Kidney (tissue), 22 donors: ENCODE measurements at places on chromosomes 5 and 9. TPM values are rescaled to one million over a fixed set of nuclear protein-coding genes. Genes with fewer than 3 reads are reported as not detected.

Gene ABLIM3
- total RNA-seq = 21.7 TPM

Gene GABBR2
- 0.06 TPM for total RNA-seq

Gene PTAR1
- total RNA-seq = 61.4 TPM

Gene NOTCH1
- total RNA-seq = 77.2 TPM

Gene LCN1
- not detected for total RNA-seq

GRCh38 chr5:117095346-117096332, 521.0 kb upstream of the SEMA6A start:
- no peaks in the 10 kb centered on the region for H3K36me3 ChIP-seq
- H3K27ac ChIP-seq = no peak overlapping the region
- H3K4me1 ChIP-seq = no peaks in the 10 kb centered on the region
- no peaks in the 10 kb centered on the region for H3K27me3 ChIP-seq
- no peak for DNase-seq

- H3K4me1 ChIP-seq = no peaks in the 10 kb centered on the region
- H3K36me3 ChIP-seq = no peaks in the 10 kb centered on the region
Measured at GRCh38 chr5:126695091-126695490, 81.8 kb upstream of the LMNB1 start.

DNA sequence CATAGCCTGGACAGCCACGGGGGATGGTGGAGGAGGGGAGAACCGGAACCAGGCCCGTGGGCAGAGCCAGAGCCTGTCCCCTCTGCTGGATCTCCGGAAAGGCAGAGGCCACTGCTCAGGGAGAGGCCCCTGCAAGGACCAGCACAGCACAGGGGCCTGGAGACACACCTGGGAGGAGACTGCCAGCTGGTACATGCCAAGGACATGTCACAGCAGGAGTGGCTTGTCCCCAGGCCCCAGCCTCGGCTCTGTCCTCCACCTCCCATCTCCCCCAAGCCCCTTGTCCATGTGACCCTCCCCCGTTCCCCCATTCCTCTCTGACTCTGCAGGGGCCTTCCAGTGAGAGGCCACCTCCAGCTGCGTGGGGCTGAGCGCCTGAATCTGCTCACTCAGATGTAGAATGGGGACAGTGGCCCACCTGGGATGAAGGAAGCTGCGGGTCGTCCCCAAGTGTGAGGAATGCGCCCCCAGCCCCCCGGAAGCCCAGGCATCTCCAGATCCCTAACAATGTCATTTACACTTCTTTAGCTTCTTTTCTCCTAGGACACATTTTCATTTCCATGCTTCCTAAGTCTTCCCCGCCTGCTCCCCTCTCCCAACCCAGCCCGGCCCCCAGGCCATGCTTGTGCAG, 349.6 kb upstream of the IRX2 start:
- no peak for DNase-seq
- H3K27ac ChIP-seq = no peak overlapping the region
- no peak overlapping the region for H3K4me3 ChIP-seq
- H3K36me3 ChIP-seq = no peaks in the 10 kb centered on the region
- peaks cover 16% of the 10 kb centered on the region for H3K27me3 ChIP-seq

- no peaks in the 10 kb centered on the region for H3K27me3 ChIP-seq
- H3K36me3 ChIP-seq = no peaks in the 10 kb centered on the region
- no peaks in the 10 kb centered on the region for H3K4me1 ChIP-seq
- peak; percentile 34 for DNase-seq
- H3K4me3 ChIP-seq = no peak overlapping the region
Measured at GRCh38 chr5:121870489-121870888, 18.8 kb downstream of the FTMT start.

- no peak overlapping the region for H3K4me3 ChIP-seq
- no peaks in the 10 kb centered on the region for H3K27me3 ChIP-seq
- DNase-seq = no peak
- peaks cover 41% of the 10 kb centered on the region for H3K36me3 ChIP-seq
- H3K27ac ChIP-seq = no peak overlapping the region
Measured at GRCh38 chr9:34097865-34098264, 28.6 kb downstream of the DCAF12 start.

DNA sequence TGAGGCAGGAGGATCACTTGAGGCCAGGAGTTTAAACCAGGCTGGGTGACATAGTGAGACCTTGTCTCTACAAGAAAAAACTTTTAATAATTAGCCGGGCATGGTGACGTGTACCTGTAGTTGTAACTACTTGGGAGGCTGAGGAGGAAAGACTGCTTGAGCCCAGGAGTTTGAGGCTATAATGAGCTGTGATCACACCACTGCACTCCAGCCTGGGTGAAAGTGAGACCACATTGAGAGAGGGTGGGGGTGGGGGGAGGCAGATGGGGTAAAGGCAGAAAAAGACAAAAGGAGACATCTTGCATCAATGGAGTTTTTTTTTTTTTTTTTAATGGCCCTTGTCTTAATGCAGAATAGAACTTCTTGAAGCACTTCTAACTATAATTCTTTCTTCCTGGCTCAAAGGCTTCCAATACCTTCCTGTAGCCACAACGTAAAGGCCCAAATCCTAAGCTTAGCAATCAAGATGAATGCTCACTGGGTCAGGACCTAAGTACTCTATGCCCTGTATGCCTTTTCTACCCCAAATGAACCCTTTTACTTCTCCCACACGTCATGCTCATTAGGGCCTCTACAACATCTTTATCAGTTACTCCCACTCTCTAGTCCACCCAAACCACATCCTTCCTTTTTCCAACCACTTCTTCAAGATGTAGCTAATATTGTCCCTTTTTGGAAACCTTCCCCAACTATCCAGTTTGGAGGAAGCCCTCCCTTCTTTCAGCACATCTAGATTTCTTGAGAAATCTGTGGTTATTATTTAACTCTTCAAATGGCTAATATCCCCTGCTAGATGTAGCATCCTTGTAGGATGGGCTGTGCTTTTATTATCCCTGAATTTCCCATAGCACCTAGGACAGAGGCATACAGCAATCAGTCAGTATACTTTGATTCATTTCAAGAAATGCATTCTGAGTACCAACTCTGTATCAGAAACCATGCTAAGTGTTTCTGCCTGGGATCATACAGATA, 40.8 kb downstream of the CSF2 start:
- no peak overlapping the region for H3K27ac ChIP-seq
- no peaks in the 10 kb centered on the region for H3K36me3 ChIP-seq
- no peak for DNase-seq
- H3K4me3 ChIP-seq = no peak overlapping the region
- H3K4me1 ChIP-seq = no peaks in the 10 kb centered on the region

GRCh38 chr5:172049226-172049796, 42.9 kb upstream of the FBXW11 start:
- H3K27ac ChIP-seq = no peak overlapping the region
- H3K4me1 ChIP-seq = peaks cover 4% of the 10 kb centered on the region
- DNase-seq = no peak
- no peaks in the 10 kb centered on the region for H3K36me3 ChIP-seq

DNA sequence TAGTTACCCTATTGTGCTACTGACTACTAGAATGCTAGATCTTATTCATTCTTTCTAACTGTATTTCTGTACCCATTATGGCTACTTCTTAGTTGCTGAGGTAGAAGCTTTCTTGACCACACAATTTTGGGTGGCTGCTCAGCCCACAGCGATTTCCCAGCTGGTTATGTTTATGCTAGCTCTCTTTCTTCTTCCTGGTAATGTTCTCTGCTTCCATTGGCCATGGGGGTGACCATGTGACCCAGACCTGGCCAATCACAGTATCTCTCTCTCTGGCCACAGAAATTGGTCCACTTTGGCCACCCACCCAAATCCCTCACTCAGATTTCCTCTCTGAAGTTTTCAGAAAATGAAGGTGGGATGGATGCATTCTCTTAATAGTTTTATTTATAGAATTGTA, 427.9 kb upstream of the CLINT1 start:
- H3K4me3 ChIP-seq = no peak overlapping the region
- H3K27me3 ChIP-seq = no peaks in the 10 kb centered on the region
- H3K27ac ChIP-seq = no peak overlapping the region

- H3K4me1 ChIP-seq = no peaks in the 10 kb centered on the region
- no peak overlapping the region for H3K27ac ChIP-seq
- H3K36me3 ChIP-seq = no peaks in the 10 kb centered on the region
- no peaks in the 10 kb centered on the region for H3K27me3 ChIP-seq
- H3K4me3 ChIP-seq = no peak overlapping the region
Measured at GRCh38 chr9:101117161-101117560, 88.6 kb downstream of the PLPPR1 start.

DNA sequence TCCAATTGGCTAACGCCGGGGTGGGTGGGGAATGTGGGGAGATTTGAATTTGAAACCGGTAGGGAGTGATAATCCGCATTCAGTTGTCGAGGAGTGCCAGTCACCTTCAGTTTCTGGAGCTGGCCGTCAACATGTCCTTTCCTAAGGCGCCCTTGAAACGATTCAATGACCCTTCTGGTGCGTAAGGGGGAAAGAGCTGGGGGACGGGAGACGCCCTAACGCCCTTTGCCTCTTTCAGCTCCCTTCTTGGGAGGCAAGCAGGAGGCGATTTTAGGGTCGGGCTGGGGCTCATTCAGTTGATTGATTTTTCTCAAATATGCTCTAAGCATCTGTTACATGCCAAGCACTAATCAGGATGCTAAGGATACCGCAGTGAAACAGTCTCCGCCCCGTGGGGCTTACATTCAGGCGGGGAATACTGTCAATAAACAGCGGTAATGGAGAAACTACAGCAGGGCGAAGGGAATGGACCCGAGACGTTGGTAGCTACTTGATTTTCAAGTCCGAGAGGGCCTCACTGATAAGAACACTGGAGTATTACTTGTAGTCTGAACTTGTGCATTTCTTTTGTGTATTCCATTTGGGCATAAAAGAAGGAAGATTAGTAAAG, at the start of gene HMMR:
Gene HMMR, plus strand, starts transcription at position 71 of the 610 bp plus-strand sequence. Its CDS starts 61 bp downstream, at position 132.
- H3K36me3 ChIP-seq = no peaks in the 10 kb centered on the region
- H3K27me3 ChIP-seq = no peaks in the 10 kb centered on the region
- H3K4me3 ChIP-seq = peak within 1 kb of the TSS; percentile 100
- H3K4me1 ChIP-seq = peaks cover 5% of the 10 kb centered on the region
- H3K27ac ChIP-seq = peak within 1 kb of the TSS; percentile 100
- DNase-seq = no peak

DNA sequence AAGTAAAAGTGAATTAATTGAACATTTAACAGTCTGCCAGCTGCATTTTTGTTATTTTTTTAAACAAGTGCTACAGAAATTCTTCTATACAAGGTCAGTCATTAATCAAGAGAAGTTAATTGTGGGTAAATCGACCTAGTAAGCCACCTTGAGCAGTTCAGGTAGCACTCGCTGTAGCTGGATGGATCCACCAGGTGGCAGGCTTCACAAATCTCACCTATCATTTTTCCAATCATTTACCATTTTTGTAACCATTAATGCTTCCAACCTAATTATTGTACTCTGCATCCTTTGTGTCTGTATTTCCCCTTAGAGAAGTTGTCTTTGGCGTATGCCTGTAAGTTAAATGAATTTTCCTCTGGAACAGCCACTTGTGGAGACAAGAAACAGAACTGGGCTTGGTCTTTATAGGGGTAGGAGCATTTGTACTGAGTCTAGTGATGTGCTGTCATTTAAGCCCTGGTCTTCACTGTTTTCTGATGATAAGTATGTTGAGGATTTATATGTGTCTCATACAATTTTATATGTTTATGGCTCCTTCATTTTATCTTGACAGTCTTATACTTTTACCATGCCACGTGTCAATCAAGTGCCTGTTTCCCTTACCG, 39.5 kb downstream of the CD180 start:
- H3K36me3 ChIP-seq = peaks cover 14% of the 10 kb centered on the region
- no peak overlapping the region for H3K4me3 ChIP-seq
- DNase-seq = peak; percentile 38
- no peaks in the 10 kb centered on the region for H3K27me3 ChIP-seq
- H3K27ac ChIP-seq = no peak overlapping the region

DNA sequence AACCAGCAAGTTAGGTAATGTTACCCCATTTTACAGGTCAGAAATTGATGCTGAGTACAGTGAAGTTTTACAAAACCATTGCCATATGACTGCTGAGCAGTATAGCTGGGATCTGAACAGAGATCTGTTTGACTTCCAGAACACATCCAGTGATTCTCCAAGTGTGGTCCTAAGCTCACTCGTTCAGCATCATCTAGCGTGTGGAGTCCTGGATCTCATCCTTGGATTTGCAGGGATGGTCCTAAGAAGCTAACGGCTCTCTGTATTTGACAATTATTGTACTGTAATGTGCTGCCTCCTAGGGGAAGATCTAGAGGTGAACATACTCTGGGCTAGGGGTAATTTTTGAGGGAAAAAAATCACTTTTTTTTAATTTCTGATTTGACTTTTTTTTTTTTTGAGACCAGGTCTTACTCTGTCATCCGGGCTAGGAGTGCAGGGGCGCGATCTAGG, 1.4 kb downstream of the SLC26A2 start:
- no peak overlapping the region for H3K4me3 ChIP-seq
- peaks cover 11% of the 10 kb centered on the region for H3K4me1 ChIP-seq
- no peaks in the 10 kb centered on the region for H3K36me3 ChIP-seq

DNA sequence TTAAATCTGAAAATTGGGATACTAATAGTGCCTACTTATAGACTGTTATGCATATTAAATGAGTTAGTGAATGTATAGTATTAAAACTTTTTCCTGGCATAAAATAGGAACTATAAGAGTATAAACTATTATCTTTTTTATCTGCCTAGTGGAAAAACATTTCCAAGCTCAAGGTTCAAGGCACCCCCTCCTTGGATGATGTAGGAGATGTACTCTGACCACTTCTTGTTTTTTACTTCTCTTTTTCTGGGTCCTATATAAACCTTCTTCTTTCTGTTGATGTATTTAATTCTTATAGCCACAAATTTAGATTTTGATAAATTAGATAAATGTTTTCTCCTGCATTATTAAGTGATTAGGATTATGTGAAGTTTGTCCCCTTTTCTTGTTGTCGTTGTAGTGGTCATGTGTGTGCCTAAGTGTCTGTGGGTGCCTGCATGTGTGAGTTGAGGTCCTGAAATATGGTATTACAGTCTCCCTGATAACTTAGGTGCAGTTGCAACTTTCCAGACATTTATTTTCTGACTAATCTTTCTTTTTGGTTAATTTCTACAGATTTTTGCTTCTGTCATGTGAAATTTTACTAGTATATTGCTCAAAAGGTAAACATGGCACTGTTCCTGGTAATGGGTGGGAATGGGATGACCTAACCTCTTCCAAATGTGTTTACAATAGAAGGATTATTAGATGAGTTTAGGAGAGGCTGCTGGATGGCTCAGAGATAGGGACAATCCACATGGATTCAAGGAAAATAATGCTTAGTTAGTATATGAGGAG, 160.8 kb upstream of the CDKN2B start:
- no peak overlapping the region for H3K27ac ChIP-seq
- H3K4me3 ChIP-seq = no peak overlapping the region
- no peaks in the 10 kb centered on the region for H3K27me3 ChIP-seq
- no peaks in the 10 kb centered on the region for H3K36me3 ChIP-seq

DNA sequence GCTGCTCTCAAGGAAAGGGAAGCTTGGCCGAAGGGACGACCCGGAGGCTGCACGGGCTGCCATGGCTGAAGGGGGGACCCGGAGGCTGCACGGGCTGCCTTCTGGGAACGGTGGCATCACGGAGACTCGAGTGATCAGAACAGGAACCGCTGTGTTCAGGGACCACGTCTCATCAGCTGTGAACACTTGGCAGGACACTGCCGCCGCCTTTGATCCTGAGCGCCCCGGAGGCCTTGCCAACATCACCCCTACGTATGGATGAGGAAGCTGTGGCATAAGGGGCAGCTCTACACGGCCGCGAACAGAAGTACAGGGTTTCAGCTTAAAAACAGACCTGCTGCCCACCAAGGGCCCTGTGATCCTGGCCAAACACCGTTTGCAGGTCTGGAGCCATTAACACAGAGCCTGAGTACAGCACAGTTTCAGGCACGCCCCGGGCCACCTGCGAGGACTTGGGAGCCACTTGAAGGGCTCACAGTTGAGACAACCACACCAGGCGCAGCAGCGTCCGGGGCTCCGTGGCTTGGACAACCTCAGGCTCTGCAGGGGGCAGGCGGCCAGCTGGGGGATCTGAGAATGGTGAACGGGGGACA, 23.9 kb upstream of the TERT start:
- no peaks in the 10 kb centered on the region for H3K27me3 ChIP-seq
- no peak overlapping the region for H3K27ac ChIP-seq
- H3K4me3 ChIP-seq = no peak overlapping the region
- peaks cover 5% of the 10 kb centered on the region for H3K4me1 ChIP-seq

- H3K36me3 ChIP-seq = peaks cover 32% of the 10 kb centered on the region
- H3K4me1 ChIP-seq = peaks cover 15% of the 10 kb centered on the region
- H3K27ac ChIP-seq = peak overlapping the region; percentile 32
Measured at GRCh38 chr9:128109050-128109709, 18.3 kb downstream of the PTGES2 start.
